ENCODE measurements at places on chromosomes 5 and 9. TPM values are rescaled to one million over a fixed set of nuclear protein-coding genes. Genes with fewer than 3 reads are reported as not detected.

MCC gene
- 22.8 TPM for total RNA-seq

SLC1A1 gene
- total RNA-seq = 3.9 TPM

LHX2 gene
- total RNA-seq = 0.18 TPM

IER5L gene
- 6.7 TPM for total RNA-seq

EQTN gene
- not detected for total RNA-seq

F12 gene
- total RNA-seq = 3.9 TPM

OBP2B gene
- total RNA-seq = not detected

FOXI1 gene
- not detected for total RNA-seq

GHR gene
- 0.05 TPM for total RNA-seq

- no peaks in the 10 kb centered on the region for H3K27me3 ChIP-seq
- DNase-seq = no peak
- H3K4me3 ChIP-seq = no peak overlapping the region
- H3K4me1 ChIP-seq = no peaks in the 10 kb centered on the region
Measured at GRCh38 chr5:62717301-62717933, 138.8 kb downstream of the LRRC70 start.

- H3K36me3 ChIP-seq = no peaks in the 10 kb centered on the region
- H3K4me3 ChIP-seq = peak overlapping the region; percentile 54
- H3K4me1 ChIP-seq = peaks cover 12% of the 10 kb centered on the region
Measured at GRCh38 chr5:77629509-77630113, 8.9 kb downstream of the OTP start.

- H3K4me1 ChIP-seq = no peaks in the 10 kb centered on the region
- H3K4me3 ChIP-seq = no peak overlapping the region
- DNase-seq = no peak
- no peak overlapping the region for H3K27ac ChIP-seq
Measured at GRCh38 chr5:112069329-112069728, 312.3 kb upstream of the NREP start.

- no peak overlapping the region for H3K27ac ChIP-seq
- no peaks in the 10 kb centered on the region for H3K4me1 ChIP-seq
- no peaks in the 10 kb centered on the region for H3K27me3 ChIP-seq
- no peak overlapping the region for H3K4me3 ChIP-seq
Measured at GRCh38 chr9:89667726-89668125, 62.9 kb downstream of the GADD45G start.

GRCh38 chr9:134173127-134174072 is 9.0 kb upstream of the RNU6ATAC start:
- no peak overlapping the region for H3K27ac ChIP-seq
- 0 out of 2 replicates have a peak, but pooled peaks cover 4% of the 10 kb centered on the region for H3K4me1 ChIP-seq
- H3K4me3 ChIP-seq = no peak overlapping the region
- H3K27me3 ChIP-seq = peaks cover 16% of the 10 kb centered on the region
- H3K36me3 ChIP-seq = no peaks in the 10 kb centered on the region

DNA sequence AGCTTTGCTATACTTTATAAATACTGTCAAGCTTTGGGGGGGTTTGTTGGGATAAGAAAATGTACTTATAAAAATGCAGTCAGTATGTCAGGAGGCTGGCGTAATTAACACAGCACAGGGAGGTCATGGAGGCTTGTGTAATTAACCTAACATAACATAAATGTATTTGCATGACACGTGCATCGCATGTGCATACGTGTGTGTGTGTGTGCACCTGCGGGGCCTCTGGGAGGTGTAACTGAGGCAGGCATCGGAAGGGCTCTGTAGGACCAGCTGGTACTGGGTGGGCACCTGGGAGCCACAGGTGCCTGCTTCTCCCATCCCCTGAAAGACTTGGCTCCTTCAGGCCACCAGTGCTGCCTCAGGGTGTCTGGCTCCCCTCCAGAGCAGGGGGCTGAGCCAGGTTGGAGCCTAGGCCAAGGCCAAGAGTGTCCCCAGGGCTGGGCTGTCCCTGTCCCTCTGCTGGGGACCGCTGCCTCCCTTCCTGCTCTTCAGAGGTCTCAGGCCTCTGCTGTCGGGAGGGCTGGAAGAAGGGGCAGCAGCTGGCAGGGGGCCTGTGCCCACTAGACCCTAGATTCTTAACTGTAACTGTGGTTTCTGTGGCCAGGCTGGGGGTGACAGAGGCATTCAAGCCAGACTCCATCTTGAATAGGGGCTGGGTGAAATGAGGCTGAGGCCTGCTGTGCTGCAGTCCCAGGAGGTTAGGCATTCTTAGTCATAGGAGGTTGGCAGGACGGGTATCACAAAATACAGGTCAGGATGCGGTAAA is 9.0 kb downstream of the FCN2 start:
- H3K27me3 ChIP-seq = no peaks in the 10 kb centered on the region
- H3K27ac ChIP-seq = no peak overlapping the region
- H3K4me3 ChIP-seq = no peak overlapping the region
- DNase-seq = no peak
- no peaks in the 10 kb centered on the region for H3K4me1 ChIP-seq
- no peaks in the 10 kb centered on the region for H3K36me3 ChIP-seq

DNA sequence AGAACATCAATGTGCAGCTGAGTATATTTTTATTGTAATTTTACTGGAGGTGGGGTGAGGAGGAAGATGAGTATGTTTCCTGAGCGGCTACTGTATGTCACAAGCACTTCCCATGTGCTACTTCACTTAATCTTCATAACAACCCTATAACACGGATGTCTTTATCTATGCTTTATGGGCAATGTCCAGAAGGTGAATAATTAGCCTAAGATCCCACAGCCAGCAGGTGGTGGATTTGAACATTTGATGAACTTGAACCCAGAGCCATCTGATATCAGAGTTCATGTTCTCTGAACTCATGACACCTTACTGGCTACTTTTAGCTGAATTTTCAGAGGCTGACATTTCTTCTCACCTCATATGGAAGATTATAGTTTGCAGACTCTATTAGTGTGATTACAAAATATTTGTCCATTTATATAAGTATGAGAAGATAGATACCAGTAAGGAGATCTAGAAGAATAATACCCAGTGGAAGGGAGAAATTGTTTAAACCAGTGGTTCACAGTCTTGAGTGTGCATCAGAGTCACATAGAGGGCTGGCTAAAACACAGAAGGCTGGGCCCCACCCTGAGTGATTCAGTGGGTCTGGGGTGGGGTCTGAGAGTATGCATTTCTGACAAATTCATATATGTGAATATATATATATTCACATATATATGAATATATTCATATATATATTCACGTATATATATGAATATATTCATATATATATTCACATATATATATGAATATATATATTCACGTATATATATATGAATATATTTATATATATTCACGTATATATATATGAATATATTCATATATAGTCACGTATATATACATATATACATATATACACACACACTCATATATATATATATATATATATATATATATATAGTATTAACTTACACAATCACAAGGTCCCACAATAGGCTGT is 164.4 kb upstream of the NR3C1 start:
- H3K4me3 ChIP-seq = no peak overlapping the region
- no peak overlapping the region for H3K27ac ChIP-seq
- no peaks in the 10 kb centered on the region for H3K4me1 ChIP-seq
- no peaks in the 10 kb centered on the region for H3K36me3 ChIP-seq

- no peak overlapping the region for H3K4me3 ChIP-seq
- DNase-seq = no peak
- no peaks in the 10 kb centered on the region for H3K4me1 ChIP-seq
- peaks cover 3% of the 10 kb centered on the region for H3K36me3 ChIP-seq
Measured at GRCh38 chr9:100129772-100130171, 30.7 kb downstream of the INVS start.

DNA sequence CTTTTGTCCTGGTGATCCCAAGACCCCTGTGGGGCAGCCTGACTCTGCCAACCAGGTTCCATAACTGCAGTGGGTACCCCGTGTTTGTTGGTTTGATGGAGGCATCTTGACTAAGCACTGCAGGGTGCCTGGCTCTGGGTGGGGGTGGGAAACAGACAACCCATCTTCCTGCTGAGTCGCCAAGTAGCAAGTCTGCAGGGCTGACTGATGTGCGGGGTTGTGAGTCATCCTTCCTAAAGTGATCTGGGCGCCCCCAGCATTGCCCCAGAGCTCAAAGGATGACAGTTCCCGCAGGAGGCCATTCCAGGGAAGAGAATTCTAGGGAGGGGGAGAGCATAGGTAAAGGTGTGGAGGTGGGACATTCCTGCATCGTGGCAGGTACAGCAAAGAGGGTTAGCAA is 23.5 kb downstream of the DAB2IP start:
- H3K36me3 ChIP-seq = no peaks in the 10 kb centered on the region
- no peak overlapping the region for H3K27ac ChIP-seq
- H3K4me1 ChIP-seq = no peaks in the 10 kb centered on the region
- H3K27me3 ChIP-seq = 0 out of 2 replicates have a peak, but pooled peaks cover 2% of the 10 kb centered on the region

- H3K27me3 ChIP-seq = no peaks in the 10 kb centered on the region
- no peak overlapping the region for H3K4me3 ChIP-seq
- H3K4me1 ChIP-seq = peaks cover 54% of the 10 kb centered on the region
- no peak overlapping the region for H3K27ac ChIP-seq
Measured at GRCh38 chr9:133954862-133955529, 37.1 kb downstream of the VAV2 start.

DNA sequence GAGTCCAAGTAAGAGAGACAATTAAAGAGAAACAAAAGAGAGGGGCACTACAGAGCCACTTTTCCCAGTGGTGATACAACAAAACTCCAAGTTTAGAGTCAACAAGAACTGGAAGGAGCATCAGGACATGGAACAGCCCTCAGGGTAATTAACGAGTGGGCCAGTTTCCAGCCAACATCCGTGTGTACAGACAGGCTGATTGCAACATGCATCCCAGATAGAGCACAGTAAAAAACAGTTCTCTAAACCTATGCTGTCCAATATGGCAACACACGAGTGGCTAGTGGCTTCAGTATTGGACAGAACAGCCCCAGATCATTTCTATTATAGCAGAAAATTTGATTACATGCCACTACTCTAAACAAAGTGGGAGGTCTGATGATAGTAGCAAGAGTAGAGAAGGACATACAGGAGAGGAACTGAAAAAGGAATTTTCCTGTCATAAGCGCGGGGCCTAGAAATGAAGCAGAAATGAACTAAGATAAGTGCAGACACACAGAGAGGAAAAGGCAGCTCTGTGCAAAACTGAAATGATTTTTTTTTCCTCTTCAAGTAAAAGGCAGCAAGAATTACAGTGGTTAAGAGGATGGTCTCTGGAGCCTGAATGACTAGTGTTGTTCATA is 175.6 kb upstream of the CCNG1 start:
- no peak overlapping the region for H3K4me3 ChIP-seq
- H3K36me3 ChIP-seq = no peaks in the 10 kb centered on the region
- no peaks in the 10 kb centered on the region for H3K4me1 ChIP-seq
- no peak for DNase-seq

DNA sequence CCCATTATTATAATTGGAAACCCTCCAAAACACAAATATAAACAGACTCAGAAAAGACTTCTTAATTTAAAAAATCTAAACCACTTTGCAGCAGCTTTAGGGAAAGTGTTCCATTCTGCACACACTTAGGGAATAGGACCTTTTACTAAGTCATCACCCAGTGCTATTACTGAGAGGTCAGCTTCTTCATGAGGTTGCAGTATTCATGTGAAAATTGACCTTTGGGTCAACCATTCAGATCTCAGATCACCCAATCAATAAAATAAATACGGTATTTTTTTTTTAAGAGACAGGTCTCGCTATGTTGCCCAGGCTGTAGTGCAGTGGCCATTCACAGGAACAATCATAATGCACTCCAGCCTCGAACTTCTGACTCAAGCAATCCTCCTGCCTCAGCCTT is 21.8 kb downstream of the NR6A1 start:
- DNase-seq = no peak
- H3K4me3 ChIP-seq = no peak overlapping the region
- no peak overlapping the region for H3K27ac ChIP-seq
- H3K4me1 ChIP-seq = peaks cover 42% of the 10 kb centered on the region
- H3K36me3 ChIP-seq = no peaks in the 10 kb centered on the region

- DNase-seq = no peak
- H3K27ac ChIP-seq = no peak overlapping the region
- H3K36me3 ChIP-seq = no peaks in the 10 kb centered on the region
Measured at GRCh38 chr9:125756518-125756917, 9.3 kb downstream of the PBX3 start.

DNA sequence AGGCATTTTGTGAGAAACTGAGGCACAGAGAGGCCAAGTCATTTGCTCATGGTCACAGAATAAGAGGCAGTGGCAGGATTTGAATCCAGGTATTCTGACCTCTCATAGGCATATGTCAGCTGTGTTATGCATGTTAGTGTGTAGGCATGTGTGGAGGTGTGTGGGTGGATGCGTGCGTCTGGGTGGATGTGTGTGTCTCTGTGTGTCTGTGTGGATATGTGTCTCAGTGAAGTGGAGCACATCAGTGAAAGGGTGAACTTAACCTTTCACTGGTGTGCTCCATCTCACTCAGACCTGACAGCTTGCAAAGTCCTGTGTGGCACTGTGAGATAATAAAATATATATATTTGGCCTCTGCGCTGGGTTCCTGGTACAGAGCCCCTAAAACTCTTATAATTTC is 32.0 kb upstream of the SMU1 start:
- H3K27me3 ChIP-seq = no peaks in the 10 kb centered on the region
- H3K4me1 ChIP-seq = no peaks in the 10 kb centered on the region
- DNase-seq = no peak
- no peak overlapping the region for H3K27ac ChIP-seq
- H3K36me3 ChIP-seq = no peaks in the 10 kb centered on the region
- no peak overlapping the region for H3K4me3 ChIP-seq

DNA sequence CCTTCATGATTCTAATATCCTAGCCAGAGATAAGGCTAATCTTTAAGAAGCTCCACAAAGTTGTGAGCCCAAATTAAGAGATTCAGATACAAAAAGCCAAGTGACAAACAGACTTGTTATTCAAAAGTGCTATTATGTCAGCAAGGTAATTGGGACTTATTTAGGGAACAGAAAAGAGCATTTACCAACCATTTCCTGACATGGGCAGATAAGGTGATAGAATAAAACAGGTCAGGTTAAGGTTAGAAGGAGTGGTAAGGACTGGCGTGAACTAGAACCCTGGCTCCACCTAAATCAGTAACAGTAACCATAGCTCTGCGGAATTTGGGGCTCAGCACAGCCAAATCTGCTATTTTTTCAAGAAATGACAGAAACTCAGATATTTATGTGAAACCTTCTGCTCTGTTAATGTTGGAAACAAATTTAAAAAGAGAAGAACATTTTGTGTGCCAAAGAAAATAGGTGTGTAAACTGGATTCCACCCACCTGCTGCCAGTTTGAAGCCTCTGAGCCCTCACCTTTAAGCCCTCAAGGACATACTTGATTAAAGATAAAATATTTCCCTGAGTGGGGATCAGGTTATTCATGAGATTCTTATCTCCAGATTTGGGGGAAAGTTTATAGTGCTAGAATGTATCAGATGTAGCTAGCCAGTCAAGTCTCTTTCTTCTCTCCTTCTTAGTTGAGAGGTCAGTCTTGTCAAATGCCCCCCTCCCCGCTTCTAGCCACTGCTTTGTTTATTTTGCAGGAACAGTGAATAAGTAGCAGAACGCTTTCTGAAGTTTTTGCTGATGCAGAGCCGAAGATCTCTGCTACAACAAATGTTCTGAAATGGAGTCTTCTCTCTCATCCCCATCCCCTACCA is 10.2 kb upstream of the ERMP1 start:
- H3K27me3 ChIP-seq = no peaks in the 10 kb centered on the region
- no peak overlapping the region for H3K27ac ChIP-seq
- H3K4me1 ChIP-seq = peaks cover 18% of the 10 kb centered on the region
- no peaks in the 10 kb centered on the region for H3K36me3 ChIP-seq
